ENCODE measurements at places on chromosomes 3 and 15. TPM values are rescaled to one million over a fixed set of nuclear protein-coding genes. Genes with fewer than 3 reads are reported as not detected.
A peak's percentile ranks its signal among the peaks of the same experiment; 100 is the strongest.

GRCh38 chr15:26007151-26007550 is 144.0 kb upstream of the ATP10A start:
- H3K36me3 ChIP-seq, result no peaks in the 10 kb centered on the region
- H3K4me1 ChIP-seq, result no peaks in the 10 kb centered on the region
- no peak overlapping the region for H3K4me3 ChIP-seq
- H3K27ac ChIP-seq, result no peak overlapping the region
- no peak for DNase-seq

- H3K36me3 ChIP-seq, result no peaks in the 10 kb centered on the region
- H3K4me3 ChIP-seq, result no peak overlapping the region
- no peaks in the 10 kb centered on the region for H3K4me1 ChIP-seq
These were observed 194.4 kb downstream of the FEZF2 start for GRCh38 chr3:62178739-62179600.

DNA sequence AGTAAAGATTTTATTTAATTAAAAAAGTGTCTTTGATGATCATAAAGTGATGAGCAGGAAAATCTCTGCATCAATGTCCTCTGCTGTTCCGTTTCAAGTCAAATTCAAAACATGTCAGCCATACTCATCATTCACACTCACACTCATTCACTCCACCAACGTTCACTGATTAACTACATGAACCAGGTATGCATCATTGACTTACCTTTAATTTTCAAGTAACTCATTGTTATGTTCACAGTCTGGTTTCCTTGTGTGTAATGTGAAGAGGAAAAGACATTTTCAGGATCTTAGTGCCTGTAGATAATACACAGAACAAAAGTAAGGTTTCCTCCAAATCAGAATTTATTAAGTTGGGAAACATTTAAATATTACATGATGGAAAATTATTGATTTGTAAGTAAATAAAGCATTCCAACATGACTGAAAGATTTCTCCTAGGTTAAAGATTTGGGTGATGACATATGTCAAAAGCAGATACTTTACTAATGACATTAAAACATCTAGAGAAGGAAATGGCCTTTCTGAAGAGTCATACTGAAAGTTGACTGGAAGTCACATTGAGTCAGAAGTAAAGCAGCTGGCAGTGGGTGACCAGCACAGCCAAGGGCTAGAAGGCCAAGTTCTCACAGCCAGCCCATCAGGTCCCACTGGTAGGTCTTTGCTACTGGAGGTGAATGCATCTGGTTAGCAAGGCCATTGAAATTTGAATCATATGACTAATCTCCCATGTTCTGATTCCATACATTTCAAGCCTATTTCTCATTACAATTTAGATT is 251.9 kb downstream of the CDIN1 start:
- no peaks in the 10 kb centered on the region for H3K36me3 ChIP-seq
- DNase-seq, result no peak
- H3K27ac ChIP-seq, result no peak overlapping the region
- no peaks in the 10 kb centered on the region for H3K4me1 ChIP-seq
- H3K27me3 ChIP-seq, result no peaks in the 10 kb centered on the region

DNA sequence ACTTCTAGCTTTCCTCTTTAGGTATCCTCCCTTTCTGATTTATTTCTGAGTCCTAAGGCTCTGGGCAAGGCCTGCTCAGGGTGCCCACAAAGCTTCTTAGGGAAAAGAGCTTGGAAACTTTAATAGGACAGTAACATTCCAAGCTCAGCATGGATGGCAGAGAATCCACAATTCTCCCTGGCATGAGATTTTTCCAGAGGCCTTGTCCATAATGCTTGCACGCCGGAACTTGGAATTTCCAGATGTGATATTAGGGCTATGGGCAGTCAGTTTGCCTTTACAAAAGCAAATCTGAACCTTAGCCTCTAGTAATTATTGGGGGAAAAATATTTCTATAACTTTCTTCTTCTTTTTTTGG is 139.0 kb upstream of the RBMS3 start:
- DNase-seq, result no peak
- no peak overlapping the region for H3K4me3 ChIP-seq
- no peaks in the 10 kb centered on the region for H3K27me3 ChIP-seq
- no peaks in the 10 kb centered on the region for H3K36me3 ChIP-seq

- no peak overlapping the region for H3K4me3 ChIP-seq
- no peaks in the 10 kb centered on the region for H3K4me1 ChIP-seq
- H3K27ac ChIP-seq, result no peak overlapping the region
These were observed 23.7 kb downstream of the TPM1 start for GRCh38 chr15:63066272-63066671.

DNA sequence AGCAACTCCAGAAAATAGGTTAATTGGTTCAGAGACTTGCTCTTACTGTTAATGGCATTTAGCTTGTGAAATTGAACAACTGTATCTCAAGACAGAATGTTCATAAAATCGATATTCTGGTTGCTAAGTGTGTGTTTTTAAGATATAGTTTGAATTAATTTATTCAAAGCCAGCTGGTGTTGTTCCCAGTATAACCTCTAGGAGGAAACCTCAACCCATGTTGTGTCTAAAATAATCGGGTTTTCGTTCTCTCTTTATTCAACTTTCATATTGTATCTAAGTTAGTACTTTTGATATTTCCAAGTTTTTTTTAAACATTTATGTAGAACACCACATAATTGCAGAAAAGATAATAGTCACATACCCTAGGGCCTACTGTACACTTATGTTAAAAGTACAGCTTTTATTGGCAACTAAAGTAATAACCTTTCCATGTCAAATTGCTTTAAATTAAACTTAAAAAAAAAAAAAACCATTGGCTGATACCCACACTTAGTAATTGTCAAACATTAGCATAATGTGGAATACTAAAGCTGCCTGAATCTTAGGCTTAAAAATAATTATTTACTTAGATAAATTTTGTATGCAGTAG is 90.9 kb downstream of the SAMMSON start:
- no peaks in the 10 kb centered on the region for H3K36me3 ChIP-seq
- no peaks in the 10 kb centered on the region for H3K27me3 ChIP-seq
- no peak for DNase-seq
- no peak overlapping the region for H3K4me3 ChIP-seq

GRCh38 chr15:93074599-93074998 is 14.4 kb downstream of the RGMA start:
- no peak for DNase-seq
- H3K4me1 ChIP-seq, result peaks cover 18% of the 10 kb centered on the region
- no peak overlapping the region for H3K27ac ChIP-seq
- peaks cover 22% of the 10 kb centered on the region for H3K27me3 ChIP-seq

GRCh38 chr3:112653209-112653871 is 12.4 kb upstream of the CCDC80 start:
- H3K36me3 ChIP-seq, result no peaks in the 10 kb centered on the region
- DNase-seq, result no peak
- H3K4me3 ChIP-seq, result no peak overlapping the region
- H3K4me1 ChIP-seq, result no peaks in the 10 kb centered on the region
- no peaks in the 10 kb centered on the region for H3K27me3 ChIP-seq

- H3K4me3 ChIP-seq, result no peak overlapping the region
- no peaks in the 10 kb centered on the region for H3K27me3 ChIP-seq
- no peaks in the 10 kb centered on the region for H3K36me3 ChIP-seq
- no peaks in the 10 kb centered on the region for H3K4me1 ChIP-seq
- no peak overlapping the region for H3K27ac ChIP-seq
These were observed 102.8 kb downstream of the FRMD5 start for GRCh38 chr15:44092221-44092620.

DNA sequence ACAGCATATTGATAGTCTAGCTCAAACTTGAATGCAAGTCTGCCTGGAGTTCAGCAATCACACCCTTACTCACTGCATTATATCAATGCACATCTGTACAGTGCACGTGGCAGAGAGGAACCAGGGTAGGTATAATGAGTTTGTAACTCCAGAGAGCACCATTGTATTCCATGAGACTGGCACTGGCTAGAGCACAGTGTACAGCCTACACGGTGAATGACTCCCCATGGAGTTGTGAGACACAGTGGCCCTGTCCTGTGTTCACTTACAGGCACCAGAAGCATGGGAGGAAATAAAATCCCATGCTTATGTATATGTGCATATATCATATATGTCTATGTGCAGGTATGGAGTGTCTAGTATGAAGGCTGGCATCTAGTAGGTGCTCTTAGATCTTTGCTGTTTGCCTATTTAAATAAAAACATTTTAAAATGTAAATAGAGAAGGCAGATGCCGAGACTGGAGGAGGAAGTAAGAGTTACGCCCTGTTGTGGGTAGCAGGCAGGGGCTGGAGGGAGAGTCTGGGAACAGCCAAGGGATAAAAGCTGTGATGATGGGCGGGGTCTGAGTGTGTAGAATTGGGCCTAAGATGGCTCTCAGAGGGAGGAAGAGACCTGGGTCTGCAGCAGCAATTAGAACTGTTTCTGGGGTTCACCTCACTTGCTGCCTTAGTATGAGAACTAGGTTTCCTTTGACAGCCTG is 360.7 kb upstream of the ICE2 start:
- H3K27me3 ChIP-seq, result no peaks in the 10 kb centered on the region
- H3K4me3 ChIP-seq, result peak overlapping the region; percentile 48
- no peak for DNase-seq
- H3K36me3 ChIP-seq, result no peaks in the 10 kb centered on the region

- H3K4me3 ChIP-seq, result no peak overlapping the region
- no peaks in the 10 kb centered on the region for H3K36me3 ChIP-seq
- H3K27ac ChIP-seq, result no peak overlapping the region
These were observed 66.6 kb downstream of the TM4SF4 start for GRCh38 chr3:149541091-149541491.

DNA sequence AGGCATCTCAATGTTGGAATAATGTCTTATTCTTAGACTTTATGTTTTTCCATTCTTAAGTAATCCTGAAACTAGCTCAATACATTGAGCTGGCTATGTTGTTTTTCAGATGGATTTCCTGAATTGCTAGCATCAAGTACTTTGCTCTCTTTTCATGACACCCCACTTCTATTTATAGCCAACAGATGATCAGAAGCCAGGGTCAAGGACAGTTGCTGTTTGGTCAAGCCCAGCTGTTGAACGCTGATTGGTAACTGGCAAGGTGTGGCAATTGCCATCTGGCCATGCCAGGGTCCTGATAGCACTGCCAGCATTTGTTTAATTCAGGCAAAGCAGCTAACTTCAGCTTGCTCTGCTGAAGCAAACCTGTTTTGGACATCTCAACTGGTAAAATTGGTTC is 46.2 kb upstream of the PLCL2 start:
- DNase-seq, result no peak
- no peak overlapping the region for H3K27ac ChIP-seq
- H3K4me1 ChIP-seq, result peaks cover 54% of the 10 kb centered on the region

DNA sequence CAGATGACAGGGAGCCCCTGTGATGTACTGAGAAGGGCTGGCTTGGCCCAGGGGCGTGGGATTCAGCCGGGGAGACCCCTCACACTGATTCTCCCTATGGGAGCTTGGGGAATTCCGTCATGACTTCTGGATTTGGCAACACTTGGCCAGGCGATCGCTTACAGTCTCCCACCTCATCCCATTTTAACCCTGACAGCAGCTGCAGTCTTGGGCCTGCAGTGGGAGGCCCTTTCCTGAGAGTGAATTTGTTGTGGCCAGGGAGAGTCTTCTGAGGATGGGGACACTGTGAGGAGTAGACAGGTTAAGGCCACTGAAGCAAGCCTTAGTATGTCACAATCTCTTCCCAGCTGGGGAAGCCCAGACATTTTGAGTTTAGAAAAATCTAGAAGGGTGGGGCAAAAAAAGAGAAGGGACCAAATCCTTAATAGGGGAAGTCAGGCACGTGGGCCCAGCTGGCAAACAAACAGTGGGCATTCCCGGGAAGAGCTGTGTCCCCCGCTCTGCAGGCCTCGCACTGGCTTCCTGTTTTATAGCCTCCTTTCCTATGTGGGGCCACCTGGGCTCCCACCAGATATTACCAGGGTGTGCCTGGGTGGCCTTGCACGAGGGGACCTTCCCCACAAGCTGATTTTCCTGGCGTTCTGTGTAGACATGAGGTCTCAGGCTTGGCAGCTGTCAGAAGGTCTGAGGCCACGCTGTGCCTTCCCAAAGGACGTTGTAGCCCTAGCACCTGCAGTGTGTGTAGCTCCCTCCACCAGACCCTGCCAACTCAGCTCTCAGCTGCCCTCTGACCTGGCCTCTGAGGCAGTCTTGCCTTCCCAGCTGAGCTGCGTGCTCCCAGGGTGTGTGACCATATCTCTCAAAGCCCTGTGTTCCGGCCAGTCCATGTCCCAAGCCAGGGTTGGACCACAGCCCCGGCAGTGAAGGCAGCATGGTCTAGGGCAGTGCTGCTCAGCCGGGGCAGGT is 64.5 kb downstream of the FEM1B start:
- no peaks in the 10 kb centered on the region for H3K27me3 ChIP-seq
- DNase-seq, result no peak
- H3K4me3 ChIP-seq, result no peak overlapping the region
- no peak overlapping the region for H3K27ac ChIP-seq

- no peaks in the 10 kb centered on the region for H3K36me3 ChIP-seq
- no peak overlapping the region for H3K27ac ChIP-seq
- H3K4me3 ChIP-seq, result no peak overlapping the region
- H3K27me3 ChIP-seq, result no peaks in the 10 kb centered on the region
- no peak for DNase-seq
These were observed 186.6 kb upstream of the FEZF2 start for GRCh38 chr3:62559831-62560445.

DNA sequence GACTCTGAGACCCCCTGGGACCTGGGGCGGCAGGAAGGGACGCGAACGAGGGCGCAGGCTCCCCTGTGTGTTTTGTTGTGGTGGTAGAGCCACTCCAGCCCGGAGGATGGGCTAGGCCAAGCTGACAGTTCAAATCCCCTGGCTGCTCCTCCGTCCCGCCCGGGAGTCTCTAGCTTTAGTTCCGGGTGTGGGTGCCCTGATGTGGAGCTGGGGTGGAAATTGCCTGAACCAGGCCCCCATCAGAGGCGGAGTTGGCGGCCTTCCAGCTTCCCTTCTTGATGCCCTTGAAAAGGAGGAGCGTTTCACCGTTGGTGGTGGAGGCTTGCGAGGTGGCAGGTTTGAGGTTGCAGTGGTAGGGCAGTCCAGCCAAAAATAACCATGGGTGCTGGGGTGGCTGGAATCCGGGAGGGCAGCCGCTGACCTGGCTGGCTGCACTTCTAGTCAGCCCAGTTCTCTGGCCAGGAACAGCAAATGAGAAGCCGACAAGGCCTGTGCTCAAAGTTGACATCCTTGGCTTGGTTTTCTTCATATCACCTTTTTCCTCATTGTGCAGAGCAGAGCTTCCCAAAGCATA is 817 bp downstream of the CLK3 start:
- H3K4me1 ChIP-seq, result peaks cover 47% of the 10 kb centered on the region
- peaks cover 29% of the 10 kb centered on the region for H3K36me3 ChIP-seq
- peak overlapping the region; percentile 99 for H3K27ac ChIP-seq
- DNase-seq, result peak; percentile 74
- no peaks in the 10 kb centered on the region for H3K27me3 ChIP-seq

GRCh38 chr3:9916734-9917680 is at the start of gene IL17RC:
TSS of gene IL17RC (plus strand) at chr3:9917098. CDS start at chr3:9917316, 218 bp downstream.
- H3K27ac ChIP-seq, result no peak within 1 kb of the TSS
- H3K36me3 ChIP-seq, result no peaks in the 10 kb centered on the region
- peak within 1 kb of the TSS; percentile 55 for H3K4me3 ChIP-seq
- no peak for DNase-seq
- H3K27me3 ChIP-seq, result no peaks in the 10 kb centered on the region

DCBLD2 gene
- 0.52 TPM for polyA plus RNA-seq

KIF15 gene
- not detected for polyA plus RNA-seq

KIF9 gene
- polyA plus RNA-seq, result 4.4 TPM

MAN2A2 gene
- 12.2 TPM for polyA plus RNA-seq

MYNN gene
- 11.6 TPM for polyA plus RNA-seq

CHRNA5 gene
- polyA plus RNA-seq, result 0.07 TPM
